Caudate nucleus (tissue), 63 donors: ENCODE measurements at places on chromosomes 12 and 14.

DNA sequence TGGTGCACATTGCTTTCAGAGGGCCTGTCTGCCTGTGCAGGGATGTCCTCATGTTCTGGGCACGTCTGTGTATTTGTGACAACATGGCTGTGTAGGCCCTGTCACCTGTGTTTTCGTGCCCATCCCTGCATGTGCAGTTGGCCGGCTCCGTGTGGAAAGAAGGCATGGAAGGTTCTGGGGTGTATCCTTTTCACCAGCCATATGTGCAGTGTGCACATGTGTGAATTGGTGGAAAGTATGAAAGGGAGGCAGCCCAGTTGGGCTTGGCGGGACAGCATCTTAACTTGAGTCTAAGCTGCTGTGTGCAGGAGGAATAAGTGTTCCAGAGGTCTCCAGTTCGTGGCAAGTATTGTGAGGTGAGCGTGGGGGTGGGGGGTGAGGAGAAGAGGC, 669 bp downstream of the TSPAN11 start:
- DNase-seq = no peak

- no peak for DNase-seq
Observed at GRCh38 chr12:2583642-2584401, 210.9 kb upstream of the FKBP4 start.

DNA sequence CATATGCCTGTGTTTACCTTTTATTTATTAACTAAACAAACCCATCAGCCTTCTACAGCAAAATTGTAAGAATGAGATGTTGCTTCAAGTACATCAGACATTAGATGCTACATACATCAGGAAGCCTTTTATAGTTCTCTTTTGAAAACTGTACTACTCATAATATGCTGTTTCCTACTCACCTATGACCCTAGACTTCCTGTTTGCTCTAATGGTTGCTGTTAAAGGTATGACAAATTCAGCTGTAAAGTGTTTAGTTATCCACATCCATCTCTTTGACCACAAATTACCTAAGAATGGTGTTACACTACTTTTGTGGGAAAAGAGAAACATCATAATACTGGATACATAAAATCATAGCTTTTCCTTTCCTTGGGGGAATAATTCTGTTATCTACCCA, 220.0 kb downstream of the RAD51B start:
- DNase-seq = no peak

- DNase-seq = no peak
Observed at GRCh38 chr14:37637341-37637740, 41.9 kb downstream of the TTC6 start.

DNA sequence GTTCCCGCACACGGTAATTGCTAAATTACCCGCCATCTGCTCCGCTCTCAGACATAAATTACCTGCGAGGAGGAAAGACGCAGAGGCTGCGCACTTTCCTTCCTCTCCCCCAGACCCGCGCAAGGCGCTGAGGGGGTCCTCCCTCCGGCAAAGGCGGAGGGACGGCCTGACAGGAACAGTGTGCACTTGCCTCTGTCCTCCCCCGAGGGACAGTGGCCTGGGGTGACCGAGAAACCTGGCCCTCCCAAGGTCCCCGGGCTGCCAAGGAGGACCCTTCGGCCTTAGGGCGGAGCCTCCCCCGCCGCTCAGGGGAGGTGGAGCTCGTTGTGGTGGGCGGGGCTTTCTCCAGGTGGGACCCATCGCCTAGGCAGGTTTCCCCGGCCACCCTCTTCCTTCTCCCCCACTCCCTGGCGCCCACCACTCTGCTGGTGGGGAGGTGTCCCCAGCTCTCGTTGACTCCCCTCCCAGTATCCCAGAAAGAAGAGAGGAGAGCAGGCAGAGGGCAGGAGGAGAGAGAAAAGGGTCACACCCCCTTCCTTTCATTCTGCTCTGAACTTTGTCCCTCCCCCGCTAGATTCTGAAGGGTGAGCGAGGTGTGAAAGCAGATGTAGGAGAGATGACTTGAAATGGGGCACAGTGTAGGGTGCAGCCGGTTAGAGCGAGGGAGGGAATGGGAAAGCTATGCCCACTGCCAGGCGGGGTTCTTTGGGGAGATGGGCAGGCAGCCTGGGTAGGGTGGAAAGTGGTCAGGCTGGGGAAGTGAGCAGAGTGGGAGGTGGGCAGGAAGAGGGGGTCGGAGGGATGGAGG, 11.4 kb upstream of the CALCOCO1 start:
- no peak for DNase-seq

GRCh38 chr14:59126714-59127436, 61.6 kb upstream of the DAAM1 start:
- no peak for DNase-seq

DNA sequence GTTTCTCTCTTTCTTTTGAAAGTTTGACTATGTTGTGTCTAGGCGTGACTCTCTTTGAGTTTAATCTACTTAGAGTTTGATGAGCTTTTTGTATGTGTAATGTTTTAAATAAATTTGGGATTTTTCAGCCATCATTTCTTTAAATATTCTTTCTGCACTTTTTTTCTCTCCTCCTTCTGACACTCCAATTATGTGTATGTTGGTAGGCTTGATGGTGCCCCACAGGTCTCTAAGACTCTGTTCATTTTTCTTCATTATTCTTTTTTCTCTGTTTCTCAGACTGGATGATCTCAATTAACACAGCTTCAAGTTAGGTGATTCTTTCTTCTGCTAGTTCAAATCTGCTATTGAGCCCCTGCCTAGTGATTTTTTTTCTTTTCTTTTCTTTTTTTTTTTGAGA, 14.5 kb upstream of the CCND2 start:
- DNase-seq = no peak

DNA sequence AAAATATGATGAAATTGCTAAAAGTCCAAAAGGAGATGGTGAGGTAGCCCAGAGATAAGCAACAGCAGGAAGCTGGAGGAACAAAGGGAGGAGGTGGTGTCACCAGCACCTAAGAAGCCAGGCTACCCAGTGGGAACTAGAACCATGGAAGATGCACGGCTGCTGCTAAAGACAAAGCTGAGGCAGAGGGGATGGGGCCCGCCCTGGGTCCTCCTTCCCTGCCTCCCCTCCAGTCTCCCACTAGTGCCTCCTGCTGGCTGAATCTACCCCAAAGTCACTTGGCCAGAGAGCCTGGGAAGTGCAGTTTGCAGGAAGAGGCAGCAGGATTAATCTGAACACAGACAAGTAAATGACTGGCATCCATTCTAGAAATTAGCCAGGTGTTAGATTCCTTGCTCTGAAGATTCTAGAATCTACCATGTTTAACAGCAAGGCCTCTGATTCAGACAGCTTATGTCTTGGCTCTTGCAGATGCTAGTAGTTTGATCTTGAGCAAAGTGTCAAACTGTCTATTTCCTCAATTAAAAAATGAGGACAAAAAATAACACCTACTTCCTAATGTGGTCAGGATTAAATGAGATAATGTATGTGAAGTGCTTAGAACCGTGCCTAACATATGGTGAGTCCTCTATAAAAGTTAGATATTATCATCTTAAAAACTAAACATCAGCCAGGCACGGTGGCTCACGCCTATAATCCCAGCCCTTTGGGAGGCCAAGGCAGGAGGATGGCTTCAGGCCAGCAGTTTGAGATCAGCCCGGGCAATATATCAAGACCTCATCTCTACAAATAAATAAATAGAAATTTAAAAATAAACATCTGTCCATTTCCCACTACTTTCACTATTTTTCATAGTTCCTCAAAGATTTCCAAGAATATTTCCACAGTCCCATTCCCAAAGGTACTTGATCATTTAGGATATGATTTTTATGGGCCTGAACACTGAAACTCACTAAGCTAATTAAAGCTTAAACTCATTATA, 5.8 kb upstream of the LRP10 start:
- DNase-seq = no peak

GRCh38 chr12:103805655-103806360, 35.2 kb downstream of the NT5DC3 start:
- no peak for DNase-seq

- DNase-seq = no peak
Observed at GRCh38 chr12:92034858-92035401, 110.7 kb downstream of the BTG1 start.

- no peak for DNase-seq
Observed at GRCh38 chr12:6538420-6539313, 4.3 kb downstream of the GAPDH start.

- peak; percentile 15 for DNase-seq
Observed at GRCh38 chr14:81211844-81212243, 8.9 kb downstream of the GTF2A1 start.

GRCh38 chr12:81332054-81332453, 254.2 kb downstream of the ACSS3 start:
- no peak for DNase-seq

DNA sequence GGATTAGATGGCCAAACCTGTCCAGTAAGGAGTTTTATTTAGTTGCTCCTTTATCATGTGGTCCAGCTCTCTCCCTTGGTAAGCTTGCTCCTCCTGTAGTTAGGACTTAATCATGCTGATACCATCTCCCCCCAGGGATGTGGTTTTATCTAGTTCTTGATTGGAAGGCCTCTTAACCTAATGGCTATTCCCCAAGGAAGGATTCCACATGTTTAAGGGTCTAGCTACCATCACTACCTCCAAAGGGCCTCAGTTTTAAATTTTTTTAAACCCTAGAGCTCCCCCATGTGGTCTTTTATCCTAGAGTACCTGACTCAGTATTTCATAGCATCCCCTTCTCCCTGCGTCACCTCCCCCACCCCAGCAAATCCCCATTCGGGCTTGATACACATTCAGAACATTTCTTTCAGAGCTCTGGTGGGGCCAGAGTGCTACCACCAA, 22.5 kb downstream of the MAP3K12 start:
- DNase-seq = no peak

DNA sequence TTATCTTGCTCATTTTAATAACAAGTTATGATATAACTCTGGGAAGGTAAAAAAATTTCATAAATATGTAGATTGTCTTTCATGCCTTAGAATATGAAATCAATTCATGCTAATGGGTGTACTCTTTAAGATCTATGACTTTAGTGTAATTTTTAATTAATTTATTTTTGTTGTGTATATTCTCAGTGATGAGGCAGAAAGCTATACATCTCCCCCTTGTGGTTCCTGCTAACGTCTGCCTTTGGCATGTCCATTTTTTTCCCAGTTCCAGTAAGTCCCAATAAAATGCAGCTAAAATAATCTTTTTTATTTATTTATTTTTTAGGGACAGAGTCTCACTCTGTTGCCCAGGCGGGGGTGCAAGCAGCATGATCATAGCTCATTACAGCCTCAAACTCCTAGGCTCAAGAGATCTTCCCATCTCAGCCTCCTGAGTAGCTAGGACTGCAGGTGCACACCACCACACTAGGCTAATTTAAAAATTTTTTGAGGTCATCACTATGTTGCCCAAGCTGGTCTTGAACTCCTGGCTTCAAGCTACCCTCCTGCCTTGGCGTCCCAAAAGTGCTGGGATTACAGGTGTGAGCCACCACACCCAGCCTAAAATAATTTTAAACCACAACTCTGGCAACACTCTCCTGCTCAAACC, 3.3 kb upstream of the CHURC1 start:
- no peak for DNase-seq

GRCh38 chr14:93959239-93960107, 16.9 kb downstream of the ASB2 start:
- DNase-seq = no peak

- DNase-seq = no peak
Observed at GRCh38 chr12:84222841-84223240, 689.8 kb downstream of the SLC6A15 start.

- no peak for DNase-seq
Observed at GRCh38 chr12:81252228-81252627, 174.3 kb downstream of the ACSS3 start.

- DNase-seq = no peak
Observed at GRCh38 chr12:80925237-80925636, 12.5 kb downstream of the LIN7A start.

- no peak for DNase-seq
Observed at GRCh38 chr12:10252201-10252600, 39.5 kb downstream of the GABARAPL1 start.

GRCh38 chr12:12408265-12408690, 51.4 kb downstream of the BORCS5 start:
- DNase-seq = no peak

- DNase-seq = no peak
Observed at GRCh38 chr14:20578784-20579502, 8.9 kb downstream of the RNASE11 start.

DNA sequence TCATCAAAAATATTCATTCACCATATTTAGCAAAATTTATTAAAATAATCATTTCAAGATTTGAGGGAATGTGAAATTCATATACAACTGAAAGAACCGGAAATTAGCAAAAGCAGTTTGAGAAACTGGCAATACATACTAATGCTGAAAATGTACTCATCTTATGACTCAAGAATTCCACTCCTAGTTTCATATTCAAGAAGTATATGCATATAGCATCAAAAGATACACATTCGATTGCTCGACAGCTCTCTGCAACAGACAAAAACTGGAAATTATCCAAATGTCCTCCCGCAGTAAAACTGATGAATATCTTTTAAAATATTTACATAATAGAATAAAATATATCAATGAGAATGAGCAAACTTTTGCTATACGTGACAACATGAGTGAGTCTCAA, 189.2 kb upstream of the MGAT4C start:
- DNase-seq = no peak

DNA sequence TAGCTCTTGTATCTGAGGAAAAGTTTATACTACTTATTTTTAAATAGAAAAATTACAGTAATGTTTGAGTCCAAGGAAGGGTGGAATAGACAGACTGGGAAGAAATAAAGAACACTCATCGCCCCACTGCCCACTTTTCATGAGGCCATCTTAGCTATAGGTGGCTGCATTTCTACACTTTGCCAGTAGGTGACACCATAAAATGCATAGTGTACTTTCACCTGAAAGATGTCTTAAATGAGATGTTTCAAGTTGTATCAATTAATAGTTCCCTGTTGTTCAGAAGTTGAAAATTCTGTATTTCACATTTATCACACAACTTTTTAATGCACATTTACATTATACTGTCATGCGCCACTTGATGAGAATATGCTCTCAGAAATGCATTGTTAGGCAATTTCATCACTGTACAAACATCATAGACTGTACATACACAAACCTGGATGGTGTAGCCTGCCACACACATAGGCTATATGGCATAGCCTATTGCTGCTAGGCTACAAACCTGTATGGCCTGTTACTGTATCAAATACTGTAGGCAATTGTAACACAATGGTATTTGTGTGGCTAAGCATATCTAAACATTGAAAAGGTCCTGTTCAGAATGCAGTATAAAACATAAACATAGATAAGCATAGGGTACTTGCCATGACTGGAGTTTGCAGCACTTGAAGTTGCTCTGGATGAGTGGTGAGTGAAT, 27.6 kb downstream of the PMCH start:
- no peak for DNase-seq

DNA sequence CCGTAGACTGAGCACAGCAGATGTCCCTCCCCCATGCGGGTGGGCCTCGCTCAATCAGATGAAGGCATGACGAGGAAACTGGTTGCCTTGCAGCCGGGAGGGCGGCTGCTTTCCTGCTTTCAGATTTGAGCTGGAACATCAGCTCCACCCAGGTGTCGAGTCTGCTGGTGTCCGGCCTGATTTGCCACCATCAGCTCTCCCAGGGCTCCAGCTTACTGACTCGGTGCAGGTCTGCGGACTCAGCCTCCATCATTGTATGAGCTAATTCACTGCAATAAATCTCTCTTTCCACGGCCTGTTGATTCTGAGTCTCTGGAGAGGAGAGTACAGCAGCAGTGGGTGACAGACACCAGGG, 156.2 kb downstream of the KIF26A start:
- no peak for DNase-seq
